ENCODE measurements at places on chromosomes 7 and 10. TPM values are rescaled to one million over a fixed set of nuclear protein-coding genes. Genes with fewer than 3 reads are reported as not detected.

DNA sequence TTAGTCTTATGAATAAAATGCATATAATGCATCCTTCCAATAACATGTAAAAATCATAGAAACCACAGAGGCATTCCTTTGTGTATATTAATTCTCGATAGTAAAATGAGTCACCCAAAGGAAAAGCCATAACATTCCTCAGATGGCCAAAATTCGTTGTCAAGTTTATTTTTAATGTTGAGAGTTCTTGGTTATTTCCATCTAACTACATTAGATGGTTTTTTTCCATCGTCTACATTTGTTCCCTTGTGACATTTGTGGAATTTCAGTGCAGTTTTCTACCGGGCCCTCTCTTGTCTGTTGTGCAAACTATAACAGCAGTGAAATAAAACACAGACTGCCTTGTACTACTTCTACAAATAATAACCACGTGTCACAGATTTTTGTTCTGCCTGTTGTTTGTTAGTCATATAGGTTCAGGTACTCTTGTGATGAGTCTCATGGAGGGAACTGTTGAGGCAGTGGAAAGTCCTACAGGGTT is 54.7 kb upstream of the CCAR1 start:
- DNase-seq: no peak

GRCh38 chr7:42671627-42672026 is 240.2 kb downstream of the C7orf25 start:
- no peak for DNase-seq

DNA sequence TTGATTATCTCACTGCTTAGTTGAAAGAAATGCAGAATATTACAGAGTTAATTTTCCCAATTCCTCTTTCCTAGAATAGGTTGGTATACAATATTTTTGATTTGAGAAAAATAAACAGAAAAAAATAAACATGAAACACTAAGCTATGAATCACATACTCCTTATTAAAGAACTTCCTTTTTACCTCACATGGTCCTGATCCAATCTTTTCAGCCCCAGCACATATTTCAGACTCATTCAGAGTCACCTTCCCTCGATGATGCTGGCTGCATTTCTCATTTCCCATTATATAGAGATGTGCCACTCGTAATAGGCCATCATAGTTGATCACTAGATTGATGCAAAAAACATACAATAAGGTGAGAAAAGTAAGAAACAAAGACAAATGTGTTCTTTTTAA is 64.6 kb downstream of the HGF start:
- no peak for DNase-seq

DNA sequence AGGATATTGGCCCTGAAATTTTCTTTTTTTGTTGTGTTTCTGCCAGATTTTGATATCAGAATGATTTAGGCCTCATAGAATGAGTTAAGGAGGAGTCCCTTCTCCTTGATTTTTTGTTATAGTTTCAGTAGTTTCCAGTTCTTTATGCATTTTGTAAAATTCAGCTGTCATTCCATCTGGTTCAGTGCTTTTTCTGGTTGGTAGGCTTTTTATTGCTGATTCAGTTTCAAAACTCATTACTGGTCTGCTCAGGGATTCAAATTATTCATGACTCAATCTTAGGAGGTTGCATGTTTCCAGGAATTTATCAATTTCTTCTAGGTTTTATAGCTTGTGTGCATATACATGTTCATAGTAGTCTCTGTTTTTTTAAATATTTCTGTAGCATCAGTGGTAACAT is 10.1 kb upstream of the TMEM196 start:
- DNase-seq: no peak

Gene CYP2C9
- 1,611 TPM for total RNA-seq

- DNase-seq: no peak
These were observed 35.7 kb upstream of the ATXN7L1 start for GRCh38 chr7:105911961-105912575.

- DNase-seq: no peak
These were observed 7.2 kb downstream of the PALS2 start for GRCh38 chr7:24580283-24580946.

Gene SPDYE11
- total RNA-seq: not detected

GRCh38 chr7:85068799-85069198 is 118.1 kb downstream of the SEMA3D start:
- DNase-seq: no peak

GRCh38 chr10:76415554-76415953 is 984.1 kb downstream of the LRMDA start:
- DNase-seq: no peak

Gene CRYGN
- total RNA-seq: not detected

GRCh38 chr7:2585446-2585845 is 26.7 kb downstream of the IQCE start:
- no peak for DNase-seq

DNA sequence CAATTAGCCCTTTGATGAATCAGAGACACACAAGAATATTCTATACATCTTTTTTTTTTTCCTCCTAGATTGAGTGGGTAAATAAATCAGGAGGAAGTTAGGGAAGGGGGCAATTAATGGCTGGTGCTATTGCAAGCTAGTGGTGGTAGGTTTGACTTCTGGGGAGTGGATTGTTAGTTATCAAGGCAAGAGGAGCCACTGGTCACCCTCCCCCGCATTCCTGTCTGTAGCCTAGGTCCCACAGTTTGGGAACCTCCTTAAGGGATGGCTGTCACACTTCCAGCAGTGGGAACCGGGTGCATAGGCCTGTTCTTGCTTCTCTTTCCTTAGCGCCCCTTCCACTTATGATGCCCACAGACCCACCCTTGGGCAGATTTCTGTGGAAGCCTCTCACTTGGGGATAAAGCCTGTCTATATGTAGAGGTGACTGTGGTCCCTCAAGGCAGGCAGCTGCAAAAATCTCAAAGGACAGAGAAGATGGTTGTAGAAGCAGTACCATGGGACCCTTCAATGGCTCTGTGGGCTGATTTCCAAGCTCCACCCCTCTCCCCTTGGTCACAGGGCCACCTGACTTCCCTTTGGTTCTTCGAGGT is 2.3 kb upstream of the ADCK2 start:
- DNase-seq: no peak

DNA sequence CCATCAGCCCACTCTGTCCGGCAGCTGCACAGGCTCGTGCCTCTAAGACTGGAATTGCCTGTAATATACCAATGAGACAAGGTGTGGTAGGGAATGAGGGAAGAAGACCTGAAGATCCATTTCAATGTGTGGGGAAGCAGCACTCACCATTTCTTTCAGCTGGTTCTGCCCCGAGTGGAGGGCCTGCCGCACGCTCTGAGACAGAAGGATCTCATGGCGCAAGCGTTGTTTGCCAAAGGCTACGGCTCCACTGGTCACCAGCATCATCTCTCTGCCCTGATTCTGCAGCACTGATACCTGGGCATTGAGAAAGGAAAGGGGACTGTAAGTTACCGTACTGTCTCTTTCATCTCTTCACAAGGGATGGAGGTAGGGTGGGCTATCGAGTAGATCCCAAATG is 19.4 kb downstream of the ALDH18A1 start:
- DNase-seq: no peak

DNA sequence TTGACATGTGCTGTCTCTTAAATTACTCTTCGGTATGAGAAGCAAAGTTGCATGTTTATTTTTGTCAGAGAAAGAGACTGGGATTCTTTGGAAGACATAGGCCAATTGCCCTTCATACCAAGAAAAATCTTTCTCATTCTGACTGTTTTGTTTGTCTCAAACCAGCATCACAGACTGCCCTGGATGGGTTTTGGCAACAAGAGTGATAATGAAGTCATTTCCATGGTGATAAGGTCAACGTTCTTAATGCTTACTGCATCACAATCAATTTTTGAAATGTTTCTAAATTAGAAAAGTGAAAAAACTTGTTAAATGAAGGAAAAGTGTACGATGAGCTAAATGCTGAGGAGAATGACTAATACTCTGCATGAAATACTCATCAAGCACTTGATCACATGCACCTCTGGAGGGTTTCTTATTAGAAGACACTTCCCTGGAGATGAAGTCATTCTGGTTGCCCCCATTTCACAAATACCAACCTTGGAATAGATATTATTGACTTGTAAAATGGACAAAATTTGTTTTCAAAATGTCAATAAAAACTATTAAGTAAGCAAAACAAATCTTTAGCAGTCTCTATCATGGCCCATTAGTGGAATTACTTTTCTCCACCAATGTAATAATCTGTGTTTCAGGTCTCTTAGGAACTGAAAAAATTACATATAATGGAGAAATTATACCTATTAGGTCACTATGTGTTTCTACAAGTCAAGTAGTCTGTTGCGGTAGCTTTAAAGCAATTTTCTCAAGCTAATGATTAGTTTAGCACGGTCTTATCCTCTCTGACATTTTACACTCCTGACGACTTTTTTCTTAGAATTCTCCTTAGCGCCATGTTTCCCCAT is 19.9 kb upstream of the SEC61G start:
- DNase-seq: no peak

Gene FAM13C
- total RNA-seq: 1.3 TPM

DNA sequence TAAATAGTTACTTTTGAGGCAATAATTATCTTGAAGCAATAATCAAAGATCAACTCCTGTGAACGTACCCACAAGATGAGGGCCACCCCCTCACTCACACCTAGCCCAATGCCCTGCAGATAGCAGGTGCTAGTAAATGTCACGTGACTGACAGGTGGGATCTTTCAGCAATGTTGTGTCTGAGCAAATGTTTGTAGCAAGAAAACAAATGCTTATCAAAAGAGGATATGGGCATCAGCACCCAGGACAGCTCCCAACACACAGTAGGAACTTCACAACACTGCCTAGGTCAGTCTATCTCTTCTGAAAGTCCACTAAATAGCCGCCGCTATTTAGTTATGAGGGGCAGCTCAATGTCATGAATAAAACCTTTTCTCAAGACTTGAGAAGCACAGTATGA is 120.8 kb upstream of the PDLIM1 start:
- no peak for DNase-seq

Gene GARIN1A
- total RNA-seq: 0.38 TPM

Gene ZNF488
- 0.08 TPM for total RNA-seq

DNA sequence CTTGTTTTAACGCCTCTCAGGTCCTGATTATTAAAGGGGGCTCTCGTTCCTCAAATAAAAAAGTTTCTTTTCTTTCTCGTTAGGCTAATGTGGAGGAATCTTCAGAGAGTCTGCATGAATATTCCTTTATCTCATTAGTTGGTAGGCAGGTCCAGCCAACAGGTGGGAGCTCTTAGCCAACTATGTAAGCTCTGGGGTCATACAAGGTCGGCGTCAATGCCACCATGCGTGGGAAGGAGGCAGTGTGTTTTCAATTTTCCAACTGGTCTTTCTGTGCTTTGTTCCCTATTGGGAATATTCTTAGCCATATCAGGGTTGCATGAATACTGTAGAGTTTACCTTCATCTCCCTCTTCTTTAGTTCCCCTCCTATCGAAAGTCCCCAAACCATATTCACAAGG is 118.5 kb upstream of the SVIL start:
- no peak for DNase-seq

Gene NEBL
- total RNA-seq: 1.2 TPM
